ENCODE measurements at places on chromosomes 6 and 20. TPM values are rescaled to one million over a fixed set of nuclear protein-coding genes. Genes with fewer than 3 reads are reported as not detected.

The THBD gene
- not detected for total RNA-seq

The OPRL1 gene
- total RNA-seq: 2.9 TPM

The ADGRB3 gene
- total RNA-seq: 7.3 TPM

The PCIF1 gene
- total RNA-seq: 37.6 TPM

The MARCKS gene
- total RNA-seq: 442 TPM

DNA sequence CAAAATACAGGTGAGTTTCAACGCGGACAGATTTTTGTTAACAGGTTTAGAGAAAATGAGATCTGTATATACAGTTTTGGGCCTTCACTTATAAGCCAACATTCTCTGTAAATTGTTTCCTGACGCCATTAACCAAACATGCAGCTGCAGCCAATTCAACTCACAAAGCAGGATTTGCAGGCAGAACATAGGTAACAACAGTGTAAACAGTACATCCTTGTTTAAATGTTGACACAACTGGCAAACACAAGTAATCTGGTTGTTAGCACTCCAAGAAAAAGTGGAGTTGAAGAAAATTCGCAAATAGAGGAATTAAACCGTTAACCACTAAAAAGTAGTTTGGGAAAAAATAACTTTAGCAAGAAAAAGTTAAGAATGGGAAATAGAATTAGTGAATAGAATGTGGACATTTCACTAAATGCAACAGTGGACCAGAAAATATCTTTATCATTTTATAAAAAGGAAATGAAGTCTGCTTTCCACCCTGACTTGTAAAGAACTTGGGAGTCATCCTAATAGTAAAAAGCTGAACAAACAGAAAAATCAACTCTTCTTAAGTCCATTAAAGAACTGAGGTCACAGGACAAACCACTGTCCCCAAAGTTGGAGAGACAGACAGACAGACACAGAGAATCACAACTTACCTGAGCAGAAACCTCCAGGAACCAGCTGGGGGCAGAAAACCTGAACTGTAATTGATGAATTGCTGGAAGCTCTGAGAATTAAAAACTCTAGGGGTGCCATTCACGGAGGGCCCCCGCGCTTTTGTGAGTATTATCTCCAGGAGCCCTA, 10.1 kb downstream of the SMIM28 start:
- no peak for DNase-seq

DNA sequence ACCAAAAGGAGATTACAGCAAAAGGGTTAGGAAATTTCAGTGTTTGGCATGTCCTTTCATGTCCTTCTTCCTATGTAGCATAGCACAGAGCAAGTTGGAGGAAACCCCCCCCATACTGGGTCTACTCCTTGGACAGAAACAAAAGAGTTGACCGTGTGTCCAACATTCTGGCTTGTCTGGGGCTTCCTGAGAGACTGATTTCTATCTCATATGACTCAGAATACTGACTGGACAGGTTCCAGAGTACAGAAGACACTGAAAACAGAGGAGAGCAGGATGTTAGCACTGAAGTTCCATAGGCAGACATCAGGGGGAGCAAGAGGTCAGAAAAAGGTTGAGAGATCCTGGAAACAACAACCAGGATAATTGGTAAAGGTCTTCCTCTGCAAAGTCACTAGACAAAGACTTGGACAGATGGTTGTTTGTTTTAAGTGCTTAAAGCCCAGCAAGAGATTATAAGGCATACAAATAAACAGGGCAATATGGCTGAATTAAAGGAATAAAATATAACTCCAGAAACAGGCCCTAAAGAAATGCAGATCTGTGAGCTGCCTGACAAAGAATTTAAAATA, 48.4 kb downstream of the USP49 start:
- peak; percentile 55 for DNase-seq

- DNase-seq: no peak
Measured at GRCh38 chr20:53597521-53598120, 4.0 kb upstream of the ZNF217 start.

GRCh38 chr6:132298344-132298949, 102.8 kb downstream of the MOXD1 start:
- DNase-seq: peak; percentile 60

- DNase-seq: no peak
Measured at GRCh38 chr6:162873537-162873936, 145.8 kb downstream of the PACRG start.

- DNase-seq: no peak
Measured at GRCh38 chr6:119036081-119036480, 42.4 kb downstream of the FAM184A start.

- no peak for DNase-seq
Measured at GRCh38 chr6:134419716-134420115, 101.8 kb upstream of the SGK1 start.

DNA sequence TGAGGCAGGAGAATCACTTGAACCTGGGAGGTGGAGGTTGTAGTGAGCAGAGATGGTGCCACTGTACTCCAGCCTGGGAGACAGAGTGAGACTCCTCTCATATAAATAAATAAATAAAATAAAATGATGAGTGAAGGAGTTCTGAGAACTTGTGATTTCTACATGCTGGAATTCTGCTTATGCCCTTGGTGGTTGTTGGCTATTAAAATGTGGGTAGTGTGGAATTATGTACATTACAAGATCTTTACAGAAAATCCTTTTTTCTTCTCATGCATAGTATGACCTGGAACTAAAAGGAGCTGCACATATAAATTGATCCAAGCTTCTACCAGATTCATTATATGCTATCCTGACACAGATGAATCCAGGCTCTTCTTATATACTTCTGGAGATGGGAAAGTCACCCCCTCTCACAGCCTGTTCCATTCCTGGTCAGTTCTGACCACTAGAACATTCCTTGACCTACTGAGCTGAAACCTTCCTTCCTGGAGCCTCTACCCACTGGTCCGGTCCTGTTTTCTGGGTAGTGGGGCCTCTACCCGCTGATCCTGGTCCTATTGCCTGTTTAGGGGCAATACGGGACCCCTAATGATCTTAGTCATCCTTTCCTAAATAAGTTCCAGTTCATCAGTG, 37.7 kb upstream of the TAF8 start:
- DNase-seq: no peak

DNA sequence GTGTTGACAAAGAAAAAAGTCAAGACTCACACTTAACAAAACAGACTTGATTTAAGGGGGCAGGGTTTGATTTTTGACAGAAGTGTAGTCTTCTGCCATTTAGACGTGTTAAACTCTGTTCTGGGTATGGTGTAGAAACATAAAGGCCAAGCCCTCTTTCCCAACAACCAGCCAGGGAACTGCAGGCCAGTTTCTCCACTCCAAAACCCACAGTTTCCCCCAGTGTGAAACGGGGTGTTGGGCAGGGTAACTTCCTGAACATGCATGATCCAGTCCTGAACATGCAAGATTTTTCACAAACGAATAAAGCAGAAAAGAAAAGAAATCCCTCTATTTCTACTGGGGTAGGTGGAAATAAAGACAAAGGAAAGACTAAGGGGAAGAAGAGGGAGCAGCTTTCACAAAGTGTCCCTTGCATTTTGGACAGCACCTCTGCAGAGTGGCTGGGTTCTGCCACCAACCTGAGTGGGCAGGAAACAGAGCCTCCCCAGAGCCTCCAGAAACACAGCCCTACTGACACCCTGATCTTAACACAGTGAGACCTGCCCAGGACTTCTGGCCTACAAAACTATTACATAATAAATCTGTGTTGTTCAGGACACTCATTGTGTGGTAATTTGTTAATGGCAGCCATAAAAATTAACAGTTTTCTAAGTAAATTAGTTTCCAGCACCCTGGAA, 7.5 kb downstream of the APMAP start:
- DNase-seq: no peak

DNA sequence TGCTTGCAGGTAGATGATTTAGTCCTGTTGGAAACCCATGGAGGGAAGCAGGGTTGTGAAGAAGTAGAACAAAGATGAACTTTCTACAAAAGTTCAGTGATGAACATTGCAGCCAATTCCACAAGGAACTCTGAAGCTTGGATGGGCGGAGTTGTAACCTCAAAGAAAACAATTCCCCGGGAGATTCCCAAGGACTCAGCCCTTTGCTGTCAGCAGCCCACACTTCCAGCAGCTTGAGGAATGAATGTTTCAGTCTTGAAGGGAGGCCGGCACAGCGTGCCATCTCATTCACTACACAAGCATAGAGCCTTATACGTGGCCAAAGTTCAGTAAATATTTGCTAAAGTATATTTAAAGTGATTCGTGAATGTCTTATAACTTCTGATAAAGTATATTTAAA, 269.4 kb downstream of the NKAIN2 start:
- no peak for DNase-seq

- DNase-seq: no peak
Measured at GRCh38 chr20:1204113-1204512, 859 bp downstream of the C20orf202 start.

DNA sequence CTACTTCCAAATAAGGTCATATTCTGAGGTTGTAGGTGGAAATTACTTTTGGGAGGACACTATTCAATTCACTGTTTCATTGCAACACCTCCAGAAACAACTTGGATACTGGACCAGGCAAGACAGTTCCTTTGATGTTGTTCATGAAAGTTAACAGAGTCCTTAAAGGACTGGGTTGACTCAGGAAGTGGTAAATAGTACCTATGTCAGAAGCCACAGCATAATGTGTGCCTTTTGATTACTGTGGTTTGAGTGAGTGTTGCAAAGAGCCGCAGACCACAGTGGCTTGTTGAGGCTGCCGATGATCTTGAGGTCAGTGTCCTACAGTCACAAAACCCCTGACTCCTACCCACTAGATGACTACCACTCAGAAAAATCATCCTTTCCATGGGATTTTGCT, 10.9 kb downstream of the IL20RA start:
- DNase-seq: no peak

DNA sequence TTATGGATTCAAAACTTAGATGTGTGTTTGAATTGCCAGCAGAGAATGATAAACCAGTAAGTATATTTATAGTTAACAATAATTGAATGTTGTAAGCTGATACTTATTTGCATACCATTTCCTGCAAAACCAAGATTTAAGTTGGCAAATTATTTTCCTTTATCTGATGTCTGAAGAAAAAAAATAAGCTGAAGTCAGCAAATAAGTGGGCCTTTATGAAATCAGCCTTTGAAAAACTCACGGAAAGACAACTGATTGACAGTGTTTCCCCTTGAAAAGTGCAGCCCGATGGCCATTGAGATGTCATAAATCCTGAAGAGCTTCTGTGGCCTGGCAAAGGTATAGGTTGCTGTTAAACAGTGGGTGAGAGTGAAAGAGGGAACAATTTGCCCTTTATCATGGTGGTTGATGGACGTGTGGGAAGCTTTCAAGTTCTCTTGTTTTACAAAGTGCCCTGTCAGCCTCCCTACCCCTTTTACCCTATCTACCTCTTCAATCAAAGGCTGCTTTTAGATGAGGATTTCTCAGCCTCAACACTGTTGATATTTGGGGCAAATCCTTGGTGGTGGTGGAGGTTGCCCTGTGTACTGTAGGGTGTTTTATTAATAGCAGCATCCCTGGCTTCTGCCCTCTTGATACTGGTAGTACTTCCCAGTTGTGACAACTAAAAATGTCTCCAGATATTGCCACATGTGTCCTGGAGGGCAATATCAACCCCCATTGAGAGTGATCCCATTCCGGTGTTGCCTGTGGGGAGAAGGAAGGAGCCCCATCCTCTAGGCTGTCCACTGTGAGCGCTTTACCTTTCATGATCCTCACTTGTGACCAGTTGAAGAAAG, 50.2 kb downstream of the VAPB start:
- DNase-seq: no peak

Data from glutamatergic neuron (in vitro differentiated cells).